ENCODE measurements at places on chromosomes 4 and X.

- DNase-seq: no peak
Measured at GRCh38 chr4:103915224-103915869, 195.6 kb upstream of the TACR3 start.

DNA sequence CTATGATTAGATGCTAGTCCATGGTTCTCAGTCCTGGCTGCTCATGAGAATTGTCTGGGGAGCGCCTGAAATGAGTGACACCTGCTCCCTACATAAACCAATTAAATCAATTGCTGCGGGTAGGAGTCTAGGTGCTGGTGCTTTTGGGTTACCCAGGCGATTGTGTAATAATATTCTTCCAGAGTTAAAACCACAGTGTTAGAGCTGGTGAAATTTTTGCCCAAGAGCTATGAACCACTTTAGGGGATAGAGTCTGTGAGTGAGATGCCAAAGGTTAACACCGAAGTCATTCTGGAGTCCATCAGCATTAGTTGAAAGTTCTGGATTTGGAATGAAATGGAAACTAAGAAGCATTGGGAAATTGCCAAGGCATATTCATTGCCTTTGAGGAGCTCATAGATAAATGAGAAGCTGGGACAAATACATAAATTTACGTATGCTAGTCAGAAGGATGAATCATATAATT lies 15.3 kb downstream of the PDK3 start:
- no peak for DNase-seq

- DNase-seq: no peak
Measured at GRCh38 chrX:130851569-130851968, 51.4 kb downstream of the ENOX2 start.

GRCh38 chrX:2627272-2627867 lies 63.7 kb upstream of the CD99 start:
- DNase-seq: peak; percentile 24

DNA sequence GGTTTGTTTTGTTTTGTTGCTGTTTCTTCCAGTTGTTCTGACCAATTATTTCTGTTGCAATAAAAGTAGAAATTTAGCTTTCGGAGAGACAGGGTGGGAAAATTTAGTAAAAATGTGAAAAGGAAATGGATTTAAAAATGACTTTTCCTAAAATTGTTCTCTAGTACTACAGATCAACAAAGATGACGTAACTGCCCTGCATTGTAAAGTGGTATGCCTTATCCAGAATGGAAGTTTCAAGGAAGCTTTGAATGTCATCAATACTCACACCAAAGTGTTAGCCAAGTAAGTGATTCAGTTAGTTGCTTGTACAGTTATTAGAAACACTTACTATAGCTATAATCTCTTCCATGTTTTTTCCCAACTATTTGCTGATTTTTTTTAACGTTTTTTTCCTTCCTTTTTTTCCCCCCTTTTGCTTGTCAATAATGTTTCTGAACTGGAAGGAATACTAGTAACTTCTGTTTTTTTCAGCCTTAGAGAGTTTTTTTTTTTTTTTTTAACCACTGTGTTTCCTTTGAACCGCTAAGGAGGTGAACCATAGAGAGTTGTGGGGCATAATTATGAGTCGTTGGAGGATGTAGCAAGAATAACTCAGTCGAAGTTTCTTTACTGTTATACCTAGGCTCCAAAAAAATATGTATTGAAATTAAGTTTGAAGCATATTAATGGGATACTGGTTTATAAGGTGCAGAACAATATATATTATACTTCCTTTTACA lies 2.2 kb downstream of the SRP72 start:
- no peak for DNase-seq

DNA sequence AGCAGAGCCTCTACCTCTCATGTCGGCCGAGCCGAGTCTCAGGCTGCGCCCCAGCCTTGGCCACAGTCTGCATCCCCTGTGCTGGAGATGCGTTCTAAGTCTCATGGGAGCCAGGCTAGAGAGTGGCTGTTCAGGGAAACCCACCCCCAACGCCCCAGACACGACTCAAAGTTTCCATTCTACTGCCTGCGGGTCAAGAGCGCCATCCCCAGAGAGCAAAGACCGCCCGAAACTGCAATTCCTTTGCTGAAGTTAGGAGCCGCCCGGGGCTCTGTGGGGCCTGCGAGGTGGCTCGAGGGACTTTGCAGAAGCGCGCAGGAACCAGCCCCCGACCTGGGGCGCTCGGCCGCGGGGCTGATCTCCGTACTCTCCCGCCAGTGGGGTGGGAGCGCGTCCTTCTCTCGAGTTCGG lies 10.0 kb upstream of the ELF4 start:
- no peak for DNase-seq

- no peak for DNase-seq
Measured at GRCh38 chr4:130922955-130923354, 1827.0 kb downstream of the C4orf33 start.

- DNase-seq: no peak
Measured at GRCh38 chr4:125317525-125317877, 2.7 kb downstream of the FAT4 start.

DNA sequence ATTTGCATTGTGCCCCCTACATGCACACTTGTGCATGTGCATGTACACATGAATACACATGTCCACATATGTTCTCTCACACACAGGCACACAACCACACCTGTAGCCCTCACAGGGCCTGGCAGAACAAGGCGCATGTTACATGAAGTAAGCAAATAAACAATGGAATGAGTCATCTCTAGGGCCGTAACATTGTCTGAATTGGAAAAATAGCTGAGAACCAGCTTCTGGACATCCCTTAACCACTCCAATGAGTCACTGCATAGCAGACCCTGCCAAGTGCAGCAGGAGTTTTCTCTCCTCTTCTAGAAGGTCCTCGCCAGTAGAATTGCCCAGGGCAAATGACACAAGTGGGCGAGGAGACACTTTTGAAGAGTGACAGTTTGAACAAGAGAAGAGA lies 66.1 kb downstream of the MAGEA10 start:
- no peak for DNase-seq

GRCh38 chrX:10296576-10296975 lies 139.8 kb downstream of the CLCN4 start:
- DNase-seq: no peak

DNA sequence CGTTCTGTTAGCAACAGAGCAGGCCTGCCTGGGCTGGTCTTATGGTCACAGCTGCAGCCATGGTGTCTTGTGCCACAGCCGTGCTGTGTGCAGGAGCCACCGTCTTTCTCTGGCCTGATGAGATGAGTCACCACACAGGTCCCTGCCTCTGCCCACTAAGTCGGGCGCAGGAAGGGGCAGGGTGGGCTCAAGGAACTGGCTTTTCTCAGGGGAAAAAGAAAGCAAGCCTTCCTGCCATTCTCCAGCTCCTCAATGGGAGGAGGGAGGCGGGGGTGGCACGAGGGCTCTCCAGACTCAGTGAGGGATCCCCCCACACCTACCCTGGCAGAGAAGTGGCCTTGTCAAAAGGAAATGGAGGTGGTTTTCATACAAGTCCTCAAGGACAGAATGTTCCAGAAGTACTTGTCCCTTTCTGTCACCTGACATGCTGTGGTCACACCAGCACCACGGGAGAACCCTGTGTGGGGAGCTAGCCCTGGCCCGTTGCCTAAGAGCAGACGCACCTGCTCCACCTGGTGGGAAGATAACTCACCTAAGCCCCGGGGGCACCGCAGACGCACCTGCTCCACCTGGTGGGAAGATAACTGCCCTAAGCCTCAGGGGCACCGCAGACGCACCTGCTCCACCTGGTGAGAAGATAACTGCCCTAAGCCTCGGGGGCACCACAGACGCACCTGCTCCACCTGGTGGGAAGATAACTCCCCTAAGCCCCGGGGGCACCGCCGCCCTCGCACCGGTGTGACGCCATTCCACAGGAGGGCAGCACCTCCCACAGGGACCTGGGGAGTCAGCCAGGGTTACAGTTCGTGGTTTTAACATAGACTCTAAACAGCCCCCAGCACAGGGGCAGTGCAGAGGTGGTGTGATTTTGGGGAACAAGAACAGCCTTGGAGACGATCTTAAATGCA lies 18.5 kb downstream of the UVSSA start:
- no peak for DNase-seq

DNA sequence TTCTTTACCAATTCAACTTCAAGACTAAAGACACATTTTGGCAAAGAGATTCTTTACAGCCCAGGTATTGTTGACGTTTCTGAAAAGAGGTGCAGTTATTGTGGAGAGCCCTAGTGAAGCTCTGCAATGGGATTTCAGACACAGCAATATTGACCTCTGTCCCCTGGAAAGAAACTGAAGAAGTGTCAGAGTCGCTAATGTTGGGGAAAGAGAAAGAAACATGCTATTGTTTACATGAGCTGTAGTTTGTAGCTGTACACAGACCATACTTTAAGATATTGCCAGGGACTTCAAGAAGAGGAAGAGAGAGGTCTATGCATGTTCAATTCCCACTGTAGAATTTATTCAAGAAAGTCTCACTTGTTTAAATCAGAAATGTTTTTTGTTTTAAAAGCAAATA lies 497.3 kb upstream of the BOD1L1 start:
- no peak for DNase-seq

GRCh38 chr4:37964734-37965457 lies 4.7 kb downstream of the PTTG2 start:
- DNase-seq: no peak

DNA sequence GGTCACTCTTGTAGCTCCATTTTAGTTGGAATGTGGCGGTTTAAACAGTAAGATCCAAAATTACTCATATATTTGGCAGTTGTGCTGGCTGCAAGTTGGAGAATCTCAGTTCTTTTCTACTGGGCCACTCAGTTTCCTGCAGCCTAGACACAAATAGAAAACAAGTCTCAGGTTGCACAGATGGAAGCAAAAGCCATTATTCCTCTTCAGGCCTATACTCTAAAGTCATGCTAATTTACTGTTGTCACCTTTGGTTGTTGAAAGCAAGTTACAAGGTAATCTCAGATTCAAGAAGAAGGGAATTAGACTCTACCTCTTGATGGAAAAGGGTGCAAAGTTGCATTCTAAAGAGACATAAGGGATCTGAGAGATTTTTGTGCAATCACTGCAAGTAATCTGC lies 345.4 kb downstream of the ADAM29 start:
- DNase-seq: no peak

DNA sequence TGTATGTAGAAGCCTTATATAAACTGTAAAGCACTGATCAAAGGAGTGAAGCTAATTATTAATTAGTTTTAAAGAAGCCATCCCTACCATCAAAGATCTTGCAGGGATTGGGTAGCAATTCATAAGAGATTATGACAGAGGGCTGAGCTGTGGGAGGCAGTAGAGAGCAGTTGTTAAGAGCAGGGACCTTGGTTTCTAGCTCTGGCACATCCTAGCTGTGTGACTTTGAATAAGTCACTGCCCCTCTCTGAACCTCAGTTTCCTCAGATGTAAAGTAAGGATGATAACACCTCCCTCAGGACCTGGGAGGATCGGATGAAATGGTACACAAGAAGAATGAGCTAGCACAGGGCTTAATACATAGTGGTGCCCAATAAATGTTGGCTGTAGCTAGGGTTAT lies 45.4 kb downstream of the APLN start:
- DNase-seq: no peak

DNA sequence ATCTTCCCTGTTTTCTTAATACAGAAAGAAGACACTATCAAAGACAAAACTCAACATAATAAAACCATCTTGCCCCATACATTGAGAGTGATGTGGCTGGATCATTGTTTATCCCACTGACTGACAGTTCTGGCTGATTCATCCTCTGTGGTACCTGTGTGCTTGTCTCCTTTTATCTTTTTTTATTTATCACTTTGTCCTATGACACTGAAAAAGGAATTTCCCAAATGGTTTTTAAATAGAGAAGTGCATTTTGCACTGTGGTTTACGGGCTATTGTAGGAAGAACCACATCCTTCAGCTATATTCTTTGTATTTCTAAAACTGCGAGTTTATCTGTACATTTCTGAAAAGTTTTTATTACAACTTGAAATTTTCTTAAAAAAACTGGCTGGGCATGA lies 15.0 kb downstream of the TTC29 start:
- no peak for DNase-seq

DNA sequence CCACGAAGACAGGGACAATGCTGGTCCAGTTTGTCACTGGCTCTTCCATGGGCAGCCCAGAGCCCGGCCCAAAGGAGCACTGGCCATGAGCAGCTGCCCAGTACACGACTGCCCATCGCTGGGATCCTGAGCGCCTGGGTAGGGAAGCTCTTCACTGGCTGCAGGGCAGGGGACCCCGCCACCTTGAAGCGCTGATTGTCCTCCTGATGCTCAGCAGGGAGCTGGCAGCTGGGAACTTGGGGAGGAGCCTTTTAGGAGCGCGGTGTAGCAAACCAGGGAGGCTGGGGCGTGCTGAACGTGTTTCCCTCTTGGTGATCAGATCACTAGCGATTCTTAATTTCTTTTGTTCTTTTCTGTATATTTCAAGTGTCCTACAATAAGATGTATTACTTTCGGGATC lies 1.8 kb downstream of the L1CAM start:
- no peak for DNase-seq

GRCh38 chr4:76984127-76984526 lies 34.6 kb downstream of the SEPTIN11 start:
- no peak for DNase-seq

- DNase-seq: no peak
Measured at GRCh38 chrX:111006116-111006515, 89.9 kb upstream of the PAK3 start.

- no peak for DNase-seq
Measured at GRCh38 chrX:41785685-41786084, 61.7 kb downstream of the GPR82 start.

- DNase-seq: no peak
Measured at GRCh38 chrX:136204571-136204970, 46.6 kb downstream of the MAP7D3 start.

DNA sequence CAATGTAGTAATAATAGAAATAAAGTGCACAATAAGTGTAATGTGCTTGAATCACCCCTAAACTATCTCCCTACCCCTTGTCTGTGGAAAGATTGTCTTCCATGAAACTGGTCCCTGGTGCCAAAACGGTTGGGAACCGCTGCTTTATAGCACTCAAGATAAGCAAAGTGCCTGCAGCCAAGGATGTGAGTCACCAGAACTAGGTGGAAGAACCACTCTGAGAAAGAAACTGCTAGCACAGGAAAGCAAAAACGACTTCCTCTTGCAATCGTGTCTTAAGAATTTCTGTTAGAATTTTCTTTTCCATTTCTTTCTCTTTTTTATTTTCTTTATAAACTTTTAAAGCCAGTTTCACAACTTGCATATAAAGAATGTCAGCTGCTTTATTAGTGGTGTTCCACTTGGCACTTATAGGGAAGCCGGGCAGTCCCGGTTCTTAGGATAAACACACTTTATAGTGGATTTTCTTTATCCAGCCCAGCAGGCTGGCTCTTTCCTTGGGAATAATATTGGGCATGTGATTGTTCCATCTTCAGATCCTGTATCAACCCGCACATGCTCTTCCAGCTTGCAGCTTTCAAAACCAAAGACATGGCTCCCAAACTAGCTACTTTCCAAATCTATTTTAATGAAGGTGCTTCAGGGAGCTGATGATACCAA lies 32.3 kb upstream of the CXCL8 start:
- peak; percentile 66 for DNase-seq
